ENCODE measurements at places on chromosomes 2 and 18.

- no peak for DNase-seq
Observed at GRCh38 chr2:134260713-134261112, 6.8 kb downstream of the MGAT5 start.

DNA sequence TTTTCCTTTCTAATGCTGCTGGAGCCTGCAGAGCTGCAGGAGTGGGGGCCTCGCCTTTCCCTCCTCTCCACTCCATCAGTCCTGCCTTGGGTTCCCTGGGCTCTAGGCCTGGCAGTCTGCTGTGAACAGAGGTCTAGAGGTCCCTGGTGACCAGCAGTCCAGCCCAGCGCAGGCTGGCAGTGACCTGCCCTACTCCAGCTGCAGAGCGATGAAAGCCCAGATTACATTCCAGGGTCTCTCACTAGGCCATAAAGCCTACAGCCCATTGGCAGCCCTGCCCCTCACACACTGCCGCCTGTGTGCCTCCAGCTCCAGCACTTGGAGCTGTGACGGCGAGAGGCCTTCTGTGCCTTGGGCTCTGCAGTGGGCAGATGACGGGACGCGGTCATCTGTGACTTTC is 14.8 kb upstream of the MAL start:
- no peak for DNase-seq

GRCh38 chr2:1321321-1321720 is 91.9 kb upstream of the TPO start:
- no peak for DNase-seq

DNA sequence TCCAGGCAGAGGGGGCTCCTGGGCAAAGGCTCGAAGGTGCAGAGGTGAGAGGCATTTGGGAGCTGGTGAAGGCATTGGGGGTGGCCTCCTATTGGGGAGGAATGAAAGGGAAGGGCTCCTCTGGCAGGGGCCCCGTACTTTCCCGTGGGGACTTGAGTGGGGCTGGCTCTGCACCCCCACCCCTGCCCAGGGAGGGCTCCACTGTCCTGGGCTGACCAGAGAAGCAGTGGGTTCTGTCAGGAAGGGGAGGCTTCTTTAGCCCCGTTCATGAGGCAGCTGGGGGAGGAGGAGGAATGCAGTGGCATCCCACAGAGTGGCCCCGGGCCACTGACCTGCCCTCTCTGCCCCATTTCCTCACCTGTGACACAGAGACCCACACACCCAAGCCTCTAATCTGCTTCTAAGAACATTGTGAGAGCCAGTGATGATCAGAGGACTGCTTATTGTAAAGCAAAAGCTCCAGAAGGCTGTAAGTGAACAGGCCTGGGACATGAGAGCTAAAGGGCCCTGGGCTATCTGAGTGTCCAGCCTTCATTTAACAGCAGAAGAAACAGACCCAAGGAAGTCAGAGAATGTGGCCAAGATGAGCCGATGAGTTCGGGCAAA is 38.6 kb upstream of the GPAT2 start:
- DNase-seq: no peak

GRCh38 chr2:128325611-128326181 is 7.0 kb upstream of the HS6ST1 start:
- DNase-seq: no peak

GRCh38 chr2:193581807-193582206 is 1387.1 kb upstream of the TMEFF2 start:
- no peak for DNase-seq

- DNase-seq: no peak
Observed at GRCh38 chr2:239275847-239276831, 124.7 kb downstream of the HDAC4 start.

All from activated gamma-delta T cell treated with anti-CD3 and anti-CD28 coated beads, Interleukin-2, amount 50 U/mL, for 16 hours (primary cell).